ENCODE measurements at places on chromosomes 6 and 20.

GRCh38 chr20:58590679-58591473, 60.2 kb upstream of the STX16 start:
- no peak for DNase-seq

DNA sequence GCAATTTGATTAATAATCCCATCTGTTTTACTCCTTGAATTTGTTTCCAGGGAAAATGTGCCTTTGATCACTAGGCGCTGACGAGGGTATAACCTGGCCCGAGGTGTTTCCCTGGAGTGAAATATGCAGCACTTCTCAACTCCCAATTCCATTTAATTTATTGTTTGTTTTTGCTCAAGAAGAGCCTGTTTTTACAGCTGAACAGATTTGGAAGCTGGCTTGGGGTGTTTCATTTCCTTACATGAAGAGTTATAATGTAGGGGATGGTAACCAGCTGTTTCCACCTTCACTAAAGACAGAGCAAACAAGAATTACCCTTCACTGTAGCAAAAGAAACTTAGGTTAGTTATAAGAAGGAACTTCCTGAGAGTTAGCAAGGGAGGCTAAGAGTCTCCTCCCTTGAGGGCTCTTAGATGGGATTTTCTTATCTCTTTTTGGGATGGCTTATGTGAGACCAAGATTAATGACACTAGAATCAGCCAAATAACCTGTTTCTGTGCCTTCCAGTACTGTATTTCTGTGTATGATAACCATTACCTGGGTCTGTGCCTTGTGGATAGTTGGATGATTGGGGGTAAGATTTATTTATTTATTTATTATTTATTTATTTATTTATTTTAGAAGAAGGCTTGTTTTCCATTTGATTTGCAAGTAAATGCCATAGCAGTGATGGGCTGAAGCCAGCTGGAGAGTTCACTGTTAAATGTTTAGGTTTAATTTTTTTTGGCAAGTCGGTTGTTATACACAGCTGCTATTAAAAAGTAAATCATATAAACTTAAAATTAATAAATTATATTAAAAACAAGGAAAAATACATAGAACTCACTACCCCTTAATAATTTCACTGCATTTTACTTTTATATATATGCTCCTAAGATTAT, 162.2 kb upstream of the BMP2 start:
- DNase-seq, result no peak

DNA sequence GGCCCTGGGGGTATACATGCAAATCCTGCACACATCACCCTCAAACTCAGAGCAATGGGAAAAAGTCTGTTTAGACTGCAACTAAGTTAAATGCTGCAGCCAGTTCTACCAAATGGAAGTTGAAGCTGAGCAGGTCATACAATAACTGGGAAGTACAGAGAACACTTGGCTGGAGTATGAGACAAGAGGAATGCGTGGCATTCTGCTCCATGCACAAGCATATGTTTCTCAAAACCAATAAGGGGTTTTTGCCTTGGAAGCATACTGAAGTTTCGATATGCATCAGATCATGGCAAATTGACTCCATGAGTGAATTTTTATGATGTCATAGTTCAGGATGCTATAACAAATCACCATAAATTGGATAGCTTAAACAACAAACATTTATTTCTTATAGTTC, 193.8 kb downstream of the COL12A1 start:
- no peak for DNase-seq

GRCh38 chr6:21494505-21494904, 99.0 kb upstream of the SOX4 start:
- DNase-seq, result no peak

DNA sequence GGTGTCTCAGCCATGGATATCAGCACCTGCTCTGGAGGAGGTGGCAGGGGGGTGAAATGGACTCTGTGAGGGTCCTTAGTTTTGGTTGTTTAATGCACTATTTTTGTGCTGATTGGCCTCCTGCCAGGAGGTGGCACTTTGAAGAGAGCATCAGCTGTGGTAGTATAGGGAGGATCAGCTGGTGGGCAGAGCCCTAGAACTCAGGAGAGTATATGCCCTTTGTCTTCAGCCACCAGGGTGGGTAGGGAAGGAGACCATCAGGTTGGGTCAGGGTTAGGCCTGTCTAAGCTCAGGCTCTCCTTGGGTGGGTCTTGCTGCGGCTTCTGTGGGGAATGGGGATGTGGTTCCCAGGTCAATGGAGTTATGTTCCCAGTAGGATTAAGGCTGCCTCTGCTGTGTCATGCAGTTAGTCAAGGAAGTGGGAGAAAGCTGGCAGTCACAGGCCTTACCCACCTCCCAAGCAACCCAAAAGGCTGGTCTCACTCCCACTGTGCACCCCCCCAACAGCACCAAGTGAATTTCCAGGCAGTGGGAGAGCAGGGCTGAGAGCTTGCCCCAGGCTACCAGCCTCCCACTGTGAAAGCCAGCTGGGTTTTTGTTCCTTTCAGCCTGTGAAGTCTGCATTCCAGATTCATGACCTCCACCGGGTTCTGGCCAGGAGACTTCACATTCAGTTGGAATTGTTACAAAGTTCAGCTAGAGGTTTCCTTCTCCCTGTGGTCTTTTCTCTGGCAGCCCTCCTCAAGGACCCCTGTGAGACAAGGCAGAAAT, 5.7 kb upstream of the OSTM1 start:
- no peak for DNase-seq

DNA sequence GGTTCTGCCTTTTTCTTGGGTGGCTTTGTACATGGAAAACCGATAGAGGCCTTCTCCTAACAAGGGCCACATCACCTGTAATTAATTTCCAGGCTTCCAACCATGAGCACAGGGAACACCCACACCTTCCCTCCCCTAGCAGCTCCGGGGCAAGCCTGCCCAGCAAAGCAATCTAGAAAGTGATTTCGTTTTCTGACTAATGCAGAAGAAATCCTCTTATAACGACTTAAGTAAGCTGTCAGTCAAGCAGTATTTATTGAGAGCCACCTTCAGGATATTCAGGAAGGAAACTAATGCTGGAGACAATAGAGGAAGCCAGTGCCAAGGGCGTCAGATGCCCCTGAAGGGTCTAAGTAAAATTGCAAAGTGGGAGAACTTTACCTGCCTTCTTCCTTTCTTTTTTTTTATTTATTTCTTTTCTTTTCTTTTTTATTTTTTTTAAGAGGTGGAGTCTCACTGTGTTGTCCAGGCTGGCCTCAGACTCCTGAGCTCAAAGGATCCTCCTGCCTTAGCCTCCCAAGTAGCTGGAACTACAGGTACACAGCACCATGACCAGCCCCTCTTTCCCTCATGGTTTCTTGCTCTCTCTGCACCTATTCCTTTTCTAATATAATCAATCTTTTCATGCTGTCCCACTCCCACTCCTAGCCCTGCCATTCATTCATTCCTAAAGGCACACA, 67.5 kb upstream of the MBOAT1 start:
- DNase-seq, result no peak

DNA sequence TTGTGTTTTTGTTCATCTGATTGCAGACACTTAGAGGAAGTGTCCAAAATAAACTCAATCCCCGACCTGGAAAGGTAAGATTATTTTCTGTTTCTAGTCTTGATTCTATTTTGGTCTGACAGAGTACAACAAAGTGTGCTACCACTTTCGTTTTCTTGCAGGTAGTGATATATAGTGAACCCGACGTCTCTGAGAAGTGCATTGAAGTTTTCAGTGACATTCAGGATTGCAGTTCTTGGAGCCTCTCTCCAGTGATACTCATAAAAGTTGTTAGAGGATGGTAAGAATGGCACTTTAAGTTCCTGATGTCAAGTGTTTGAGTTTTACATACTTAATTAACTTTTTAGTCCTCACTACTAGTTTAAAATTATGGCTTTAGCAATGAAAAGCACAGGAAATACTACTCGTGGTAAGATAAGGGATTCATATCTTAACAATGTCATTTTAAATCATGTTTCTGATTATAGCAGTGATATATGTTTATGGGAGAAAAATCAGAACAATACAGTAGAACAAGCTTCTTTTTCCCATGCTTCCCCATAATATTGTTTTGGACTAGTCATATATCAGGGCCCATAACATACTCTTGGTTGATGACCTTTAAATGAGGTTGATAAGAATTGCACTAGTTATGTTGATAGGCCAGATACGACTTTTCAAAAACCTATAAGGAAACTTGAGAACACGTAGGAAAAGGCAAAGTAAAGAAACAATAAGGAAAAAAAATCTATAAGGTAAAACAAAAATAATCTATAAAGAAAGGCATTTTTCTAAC, 104.0 kb downstream of the RTN4IP1 start:
- no peak for DNase-seq

DNA sequence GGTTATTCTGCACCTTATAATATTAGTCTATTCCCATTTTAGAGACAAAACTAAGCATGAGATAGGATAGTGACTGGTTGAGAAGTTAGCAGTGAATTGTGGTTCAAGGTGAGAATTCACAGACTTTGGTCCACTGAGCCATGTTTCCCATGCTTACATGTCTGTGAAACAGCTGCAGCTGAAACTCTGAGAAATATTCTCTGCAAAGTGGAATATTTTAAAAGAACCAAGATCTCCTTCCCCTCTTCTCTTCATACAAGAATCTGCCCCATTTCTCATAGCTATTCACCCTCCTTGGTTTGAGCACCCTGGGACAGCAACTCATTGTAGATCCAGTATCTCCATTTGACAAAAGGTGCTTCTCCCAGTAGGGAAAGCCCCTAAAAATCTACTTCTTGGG, 70.2 kb upstream of the TMEM170B start:
- no peak for DNase-seq

GRCh38 chr6:47414423-47415167, 63.0 kb upstream of the CD2AP start:
- DNase-seq, result no peak

- DNase-seq, result no peak
These were observed 532 bp upstream of the PM20D2 start for GRCh38 chr6:89145091-89145955.

- no peak for DNase-seq
These were observed 81.0 kb downstream of the COL9A1 start for GRCh38 chr6:70221715-70222438.

DNA sequence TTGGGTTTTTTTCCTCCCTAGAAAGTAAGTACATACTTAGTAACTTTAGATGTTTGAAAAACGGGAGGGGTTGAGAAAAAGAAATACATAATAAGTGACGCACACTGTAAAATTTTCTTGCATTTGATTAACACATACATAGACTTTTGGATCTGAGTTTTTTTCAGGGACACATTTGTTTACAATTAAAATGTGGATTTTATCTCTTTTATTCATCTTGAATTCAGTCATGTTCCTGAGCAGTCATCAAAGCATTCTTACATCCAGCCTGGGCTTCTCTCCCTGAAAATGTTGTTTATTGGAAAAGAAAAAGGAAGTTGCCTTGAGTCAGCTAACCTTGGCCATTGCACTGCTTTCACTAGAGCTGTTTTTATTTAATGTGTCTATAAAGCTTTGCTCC, 8.7 kb upstream of the RPP40 start:
- DNase-seq, result no peak

DNA sequence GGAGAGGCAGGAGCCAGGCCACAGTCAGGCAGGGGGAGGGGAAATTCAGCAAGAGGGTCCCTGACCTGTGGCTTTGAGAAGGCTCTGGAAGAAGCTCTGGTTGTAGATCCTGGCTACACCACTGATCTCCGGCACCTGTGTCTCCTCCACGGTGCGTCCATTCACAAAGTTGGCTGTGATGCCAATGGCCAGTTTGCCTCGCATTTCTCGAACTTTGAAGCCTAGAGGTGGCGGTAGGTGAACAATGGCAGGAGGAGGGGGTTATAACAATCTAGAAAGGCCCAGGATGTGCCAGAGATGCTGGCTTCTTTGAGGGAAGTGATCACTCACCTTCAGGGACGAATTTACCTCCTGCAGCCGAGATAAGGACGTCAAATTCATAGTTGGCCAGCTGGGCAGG, 3.4 kb downstream of the MICAL1 start:
- DNase-seq, result no peak

- no peak for DNase-seq
These were observed 18.4 kb downstream of the RHAG start for GRCh38 chr6:49618257-49618656.
